ENCODE measurements at places on chromosomes 12 and 14.

- DNase-seq = no peak
These were observed 10.3 kb downstream of the KRT85 start for GRCh38 chr12:52356762-52357580.

GRCh38 chr12:64192644-64193444 is 29.3 kb downstream of the KICS2 start:
- no peak for DNase-seq

- no peak for DNase-seq
These were observed 17.8 kb downstream of the BRF1 start for GRCh38 chr14:105283028-105283427.

GRCh38 chr12:101954676-101955075 is 77.3 kb downstream of the DRAM1 start:
- no peak for DNase-seq

Measured in stimulated activated CD8-positive, alpha-beta memory T cell treated with anti-CD3 and anti-CD28 coated beads, Interleukin-7, amount 100 ng/mL, for 1 hour (primary cell).